ENCODE measurements at places on chromosomes 4 and X. TPM values are rescaled to one million over a fixed set of nuclear protein-coding genes. Genes with fewer than 3 reads are reported as not detected.

- H3K4me3 ChIP-seq = no peak overlapping the region
- H3K27me3 ChIP-seq = no peaks in the 10 kb centered on the region
- no peak overlapping the region for H3K27ac ChIP-seq
Observed at GRCh38 chr4:148048598-148048997, 316.7 kb downstream of the ARHGAP10 start.

DNA sequence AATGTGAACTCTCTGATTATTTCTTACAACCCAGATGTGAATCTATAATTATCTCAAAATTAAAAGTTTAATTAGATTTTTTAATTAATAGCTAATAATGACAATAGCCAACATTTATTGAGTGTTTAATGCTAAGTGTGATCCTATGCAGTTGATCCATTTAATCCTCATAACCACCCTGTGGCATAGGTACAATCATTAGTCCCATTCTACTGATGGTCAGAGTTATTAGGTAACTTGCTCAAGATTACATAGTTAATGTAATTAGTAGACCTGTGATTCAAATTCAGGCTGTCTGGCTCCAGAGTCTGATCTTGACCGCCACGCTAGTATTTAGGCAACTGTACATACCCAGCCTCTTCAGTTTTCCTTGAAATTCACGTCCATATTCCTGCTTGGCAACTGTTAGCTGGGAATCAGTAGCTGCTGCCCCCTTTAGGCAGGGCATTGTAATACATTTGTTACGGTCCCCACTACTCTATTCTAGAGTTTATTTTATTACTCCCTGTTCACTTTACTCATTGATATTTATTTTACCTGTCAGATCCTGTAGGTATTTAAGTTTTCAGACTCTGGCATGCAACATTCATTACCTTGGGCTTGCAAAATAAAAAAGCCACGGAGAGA, 20.6 kb upstream of the TEC start:
- no peaks in the 10 kb centered on the region for H3K36me3 ChIP-seq
- H3K4me3 ChIP-seq = no peak overlapping the region
- H3K27me3 ChIP-seq = no peaks in the 10 kb centered on the region
- no peak overlapping the region for H3K27ac ChIP-seq

GRCh38 chrX:39855748-39856129, 242.0 kb downstream of the BCOR start:
- H3K4me1 ChIP-seq = peaks cover 16% of the 10 kb centered on the region
- peak overlapping the region; percentile 4 for H3K27ac ChIP-seq
- DNase-seq = peak; percentile 71
- no peaks in the 10 kb centered on the region for H3K27me3 ChIP-seq

- H3K4me3 ChIP-seq = no peak overlapping the region
- peaks cover 10% of the 10 kb centered on the region for H3K27me3 ChIP-seq
- no peak overlapping the region for H3K27ac ChIP-seq
- DNase-seq = no peak
Observed at GRCh38 chr4:10529291-10530136, 72.3 kb upstream of the ZNF518B start.

GRCh38 chrX:37314531-37314930, 34.6 kb upstream of the PRRG1 start:
- no peaks in the 10 kb centered on the region for H3K4me1 ChIP-seq
- H3K36me3 ChIP-seq = no peaks in the 10 kb centered on the region
- no peak overlapping the region for H3K4me3 ChIP-seq
- no peak for DNase-seq

DNA sequence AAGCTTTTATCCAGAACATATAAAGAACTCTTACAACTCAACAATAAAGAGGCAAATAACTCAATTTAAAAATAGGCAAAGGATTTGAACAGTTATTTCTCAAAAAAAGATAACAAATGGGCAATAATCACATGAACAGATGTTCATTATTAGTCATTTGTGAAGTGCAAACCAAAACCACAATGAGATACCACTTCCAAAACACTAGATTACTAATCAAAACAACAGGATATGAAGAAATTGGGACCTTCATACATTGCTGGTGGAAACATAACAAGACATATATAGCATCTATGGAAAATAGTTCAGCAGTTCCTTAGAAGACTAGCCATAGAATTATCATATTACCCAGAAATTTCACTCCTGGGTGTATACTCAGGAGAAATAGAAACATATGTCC, 224.6 kb downstream of the FBXO8 start:
- H3K36me3 ChIP-seq = no peaks in the 10 kb centered on the region
- H3K27ac ChIP-seq = no peak overlapping the region
- H3K4me1 ChIP-seq = no peaks in the 10 kb centered on the region
- DNase-seq = no peak
- H3K27me3 ChIP-seq = no peaks in the 10 kb centered on the region

DNA sequence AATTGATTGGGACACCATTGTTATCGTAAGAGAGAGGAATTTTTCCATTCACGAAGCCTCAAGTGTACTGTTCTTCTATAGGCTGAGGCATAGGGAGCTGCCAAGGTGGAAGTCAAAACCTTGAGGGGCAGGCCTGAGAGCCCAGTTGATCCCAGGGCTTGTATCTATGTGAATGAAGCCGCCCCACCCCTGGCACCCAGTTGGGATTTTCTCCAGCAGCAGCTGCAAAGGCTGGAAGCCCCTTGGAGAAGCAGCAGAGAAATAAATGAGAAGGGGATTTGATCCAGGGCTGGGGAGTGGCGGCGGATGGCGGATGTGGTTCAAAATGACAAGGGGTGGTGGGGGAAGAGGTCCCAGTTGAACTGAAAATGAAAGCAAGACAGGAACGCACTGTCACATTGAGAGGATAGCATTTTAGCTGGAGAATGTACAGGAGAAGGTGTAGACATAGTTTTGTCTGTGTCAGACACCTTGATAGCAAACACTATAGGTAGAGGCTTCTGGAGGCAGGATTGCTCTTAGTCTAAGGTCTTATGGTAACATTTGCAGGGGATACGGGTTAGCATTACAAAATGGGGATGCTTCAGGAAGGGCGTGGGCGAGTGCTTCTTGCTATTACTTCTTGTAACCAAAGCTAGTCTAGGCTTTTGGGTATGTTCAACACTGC, 32.6 kb downstream of the DOCK11 start:
- no peaks in the 10 kb centered on the region for H3K4me1 ChIP-seq
- H3K27me3 ChIP-seq = no peaks in the 10 kb centered on the region
- no peaks in the 10 kb centered on the region for H3K36me3 ChIP-seq
- no peak overlapping the region for H3K4me3 ChIP-seq
- no peak for DNase-seq

DNA sequence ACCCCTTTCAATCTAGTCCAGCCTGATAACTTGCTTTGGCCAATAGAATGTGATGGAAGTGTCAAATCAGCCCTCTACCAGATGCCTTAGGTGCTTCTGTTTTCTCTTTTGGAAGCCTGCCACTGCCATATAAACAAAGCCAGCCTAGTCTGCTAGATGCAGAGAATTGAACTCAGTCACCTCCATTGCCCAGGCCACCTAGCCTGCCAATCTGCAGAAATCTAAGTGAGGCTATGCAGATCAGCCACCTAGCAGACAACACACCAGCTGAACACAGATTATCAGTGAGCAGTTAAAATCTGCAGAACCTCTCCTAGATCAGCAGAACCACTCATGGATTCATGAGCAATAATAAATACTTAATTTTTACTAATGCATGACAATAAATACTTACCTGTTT, 1108.2 kb downstream of the PCDH18 start:
- no peaks in the 10 kb centered on the region for H3K27me3 ChIP-seq
- no peaks in the 10 kb centered on the region for H3K36me3 ChIP-seq
- H3K4me1 ChIP-seq = no peaks in the 10 kb centered on the region
- DNase-seq = no peak
- H3K27ac ChIP-seq = no peak overlapping the region
- no peak overlapping the region for H3K4me3 ChIP-seq

The OTUD6A gene
- total RNA-seq = not detected

The SSX2 gene
- 0.88 TPM for total RNA-seq

Measured in A673 (cell line).